ENCODE measurements at places on chromosomes 7 and 10.

- no peak for DNase-seq
These were observed 739 bp upstream of the CCDC186 start for GRCh38 chr10:114174695-114175188.

- no peak for DNase-seq
These were observed 477.5 kb upstream of the FOXK1 start for GRCh38 chr7:4204513-4205165.

DNA sequence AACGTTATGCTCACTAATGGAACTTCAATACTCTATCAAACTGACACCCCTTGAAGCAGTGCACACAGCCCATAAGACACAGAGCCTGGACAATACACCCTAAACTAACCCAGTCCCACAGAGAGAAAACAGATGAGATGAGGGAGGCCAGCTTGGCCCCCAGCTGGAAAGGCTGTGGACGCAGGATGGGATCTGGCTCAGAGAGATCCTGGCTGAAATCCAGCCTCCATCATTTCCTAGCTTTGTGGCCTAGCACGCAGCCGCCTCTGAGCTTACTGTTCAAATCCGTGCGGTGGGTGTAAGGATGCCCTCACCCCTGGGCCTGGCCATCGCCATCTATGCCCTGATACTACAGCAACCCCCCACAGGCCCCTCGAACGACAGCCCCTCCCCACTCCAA lies 32.7 kb downstream of the SNX8 start:
- DNase-seq, result no peak

DNA sequence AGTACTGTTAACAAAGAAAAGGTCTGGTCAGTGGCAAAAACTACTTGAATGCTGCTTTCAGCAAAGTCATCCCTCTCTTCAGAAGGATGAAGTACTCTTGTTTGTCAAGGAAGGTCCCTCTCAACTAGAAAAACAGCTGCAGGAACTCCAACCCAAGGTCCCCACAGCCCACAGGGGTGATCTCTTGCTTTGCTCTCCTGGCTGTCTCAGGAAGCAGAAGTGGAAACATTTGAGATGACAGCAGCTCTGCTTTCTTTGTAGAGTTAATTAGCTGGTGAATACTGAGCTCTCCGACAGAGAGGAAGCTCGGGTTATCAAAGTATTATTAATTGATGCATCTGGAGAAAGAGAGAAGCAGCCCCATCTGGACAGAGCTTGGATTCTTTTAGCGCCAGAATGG lies 25.4 kb upstream of the LRGUK start:
- DNase-seq, result no peak

- DNase-seq, result no peak
These were observed 37.1 kb upstream of the SLF2 start for GRCh38 chr10:100875484-100876166.

DNA sequence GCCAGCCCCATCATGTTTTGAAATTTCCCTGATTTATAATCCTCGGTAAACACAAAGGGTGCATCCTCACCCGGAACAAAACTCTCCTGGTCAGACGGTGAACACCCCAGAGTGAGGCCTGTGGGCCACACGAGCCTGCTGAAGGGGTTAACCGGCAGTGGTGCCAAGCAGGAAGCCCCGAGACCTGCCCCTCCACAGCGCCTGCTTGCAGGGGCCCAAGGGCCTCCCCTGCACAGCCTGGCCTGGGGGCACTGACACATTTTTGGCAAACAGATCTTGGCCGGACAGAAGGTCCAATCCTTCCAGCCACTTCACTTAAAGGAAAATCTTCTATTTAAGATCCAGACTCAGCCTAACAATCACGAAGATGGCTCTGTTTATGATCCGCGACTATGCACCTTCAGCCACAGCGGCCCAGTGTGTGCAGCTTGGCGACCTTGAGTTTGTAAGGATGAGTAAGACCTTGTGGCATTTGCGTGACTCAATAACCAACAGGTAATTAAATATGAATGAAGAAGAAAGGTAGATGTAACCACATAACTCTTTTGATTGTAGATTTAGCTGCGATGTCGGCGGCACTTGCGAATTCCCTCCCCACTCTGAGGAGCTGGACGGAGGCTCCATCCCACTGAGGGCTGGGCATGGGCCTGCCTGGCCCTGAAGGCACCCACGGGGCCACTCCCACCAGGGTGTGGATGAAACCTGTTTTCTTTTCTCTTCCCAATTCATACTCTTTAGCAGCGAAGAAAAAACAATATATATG lies 328.2 kb downstream of the DNAJB6 start:
- no peak for DNase-seq

GRCh38 chr10:92757066-92757710 lies 67.4 kb downstream of the HHEX start:
- DNase-seq, result no peak

Measured in NCI-H774 (cell line).